ENCODE measurements at places on chromosomes 1 and 21.

DNA sequence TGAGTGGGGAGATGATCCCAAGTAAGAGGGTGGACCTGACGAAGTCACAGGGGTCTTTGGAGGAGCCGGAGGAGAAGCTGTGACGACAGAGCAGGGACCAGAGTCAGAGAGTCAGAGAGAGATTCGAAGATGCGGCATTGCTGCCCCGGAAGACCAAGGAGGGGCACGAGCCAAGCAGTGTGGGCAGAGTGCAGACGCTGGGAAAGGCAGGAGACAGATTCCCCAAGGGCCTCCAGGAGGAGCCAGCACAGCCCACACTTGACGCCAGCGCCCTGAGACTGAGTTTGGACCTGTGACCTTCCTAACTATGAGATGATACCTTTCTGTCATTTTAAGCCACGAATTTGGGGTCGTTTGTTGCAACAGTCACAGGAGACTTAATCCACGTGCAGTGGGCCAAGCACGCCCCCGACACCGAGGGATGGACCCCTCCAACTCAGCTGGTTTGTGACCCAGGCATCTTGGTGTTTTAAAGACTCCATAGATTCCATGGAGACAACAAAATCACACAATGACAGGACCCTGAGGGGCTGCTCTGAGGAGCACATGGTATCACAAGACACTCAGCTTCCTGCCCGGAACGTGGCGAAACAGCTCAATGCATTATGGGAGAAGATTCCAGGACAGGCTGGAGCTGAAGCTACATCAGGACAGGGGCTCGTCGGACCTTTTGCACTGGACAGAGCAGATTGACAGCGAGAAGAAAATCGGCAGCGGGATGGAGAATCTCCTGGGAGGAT, 11.0 kb upstream of the TFF1 start:
- DNase-seq, result no peak

GRCh38 chr1:107771377-107771776, 193.6 kb downstream of the VAV3 start:
- peak; percentile 32 for DNase-seq

- DNase-seq, result no peak
These were observed 260.3 kb upstream of the PLD5 start for GRCh38 chr1:242784807-242785206.

- DNase-seq, result no peak
These were observed 116.2 kb upstream of the USP24 start for GRCh38 chr1:55331351-55331750.

DNA sequence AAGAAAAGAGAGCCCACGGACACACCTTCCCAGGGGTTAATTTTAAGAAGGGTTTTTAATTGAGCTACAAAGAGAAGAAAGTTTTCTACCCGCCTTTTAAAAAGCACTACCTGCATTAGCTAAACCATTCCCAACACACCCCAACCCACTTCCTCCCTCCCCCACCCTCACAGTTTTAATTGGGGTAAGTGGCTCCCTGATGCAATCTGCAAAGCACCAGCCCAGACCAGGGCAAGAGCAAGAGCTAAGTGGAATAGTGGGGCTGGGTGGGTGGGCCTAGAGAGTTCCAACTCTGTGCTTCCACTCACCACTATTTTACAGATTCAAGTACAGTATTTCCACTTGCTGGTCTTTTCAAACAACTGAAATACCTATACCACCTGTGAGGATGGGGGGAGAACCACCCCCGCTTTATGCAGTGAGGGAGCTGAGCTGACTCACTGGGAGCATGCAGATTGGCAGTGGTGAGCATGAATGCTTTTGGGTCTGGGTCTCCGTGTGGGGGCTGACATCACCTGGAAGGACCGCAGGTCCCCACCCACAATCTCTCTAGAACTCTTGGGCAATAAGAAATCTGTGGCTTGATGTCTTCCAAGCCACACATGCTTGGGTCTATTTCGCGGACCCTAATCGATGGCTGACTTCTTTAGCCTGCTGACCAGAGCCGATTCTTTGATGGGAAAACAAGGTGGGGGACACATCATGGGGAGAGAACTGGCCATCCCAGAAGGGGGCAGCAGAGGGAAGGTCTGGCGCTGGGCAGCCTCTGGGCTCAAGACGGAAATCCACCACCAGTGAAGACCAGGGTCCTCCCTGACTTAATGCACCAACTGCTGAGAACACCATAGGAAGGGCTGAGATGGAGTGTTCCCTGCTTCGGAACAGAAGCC, 95.5 kb downstream of the SSBP3 start:
- peak; percentile 69 for DNase-seq

DNA sequence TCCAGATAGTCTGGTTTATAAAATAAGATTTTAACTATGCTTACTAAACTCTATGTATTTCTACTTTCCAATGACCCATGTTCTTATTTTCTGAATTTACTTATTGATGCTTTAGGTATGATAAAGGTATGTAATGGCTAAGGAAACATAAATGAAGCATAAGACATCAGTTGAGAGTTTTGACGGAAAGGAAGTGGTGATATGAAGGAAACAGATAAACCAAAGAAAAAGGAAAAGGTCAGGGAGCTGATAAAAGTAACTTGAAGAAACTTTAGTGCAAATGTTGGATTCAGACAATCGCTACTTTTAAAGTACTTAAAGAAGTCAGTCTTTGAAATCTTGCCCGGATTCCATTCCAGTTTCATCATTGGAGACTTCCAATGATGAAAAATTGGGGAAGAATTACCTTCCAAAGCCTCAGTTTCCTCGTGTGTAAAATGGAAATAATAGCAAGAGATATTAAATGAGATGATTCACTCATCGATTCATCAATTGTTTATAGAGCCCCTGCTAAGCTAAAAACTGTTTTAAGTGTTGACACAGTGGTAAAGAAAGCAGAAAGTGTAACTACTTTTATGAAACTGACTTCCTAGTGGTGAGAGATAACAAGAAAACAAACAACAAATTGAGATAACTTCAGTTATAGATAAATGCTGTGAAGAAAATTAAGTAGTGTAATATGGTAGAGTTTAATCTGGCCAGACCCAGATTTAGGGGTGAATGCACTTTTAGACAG, 10.6 kb downstream of the PTPRC start:
- no peak for DNase-seq

GRCh38 chr1:38476850-38477178, 382.8 kb downstream of the RRAGC start:
- no peak for DNase-seq

DNA sequence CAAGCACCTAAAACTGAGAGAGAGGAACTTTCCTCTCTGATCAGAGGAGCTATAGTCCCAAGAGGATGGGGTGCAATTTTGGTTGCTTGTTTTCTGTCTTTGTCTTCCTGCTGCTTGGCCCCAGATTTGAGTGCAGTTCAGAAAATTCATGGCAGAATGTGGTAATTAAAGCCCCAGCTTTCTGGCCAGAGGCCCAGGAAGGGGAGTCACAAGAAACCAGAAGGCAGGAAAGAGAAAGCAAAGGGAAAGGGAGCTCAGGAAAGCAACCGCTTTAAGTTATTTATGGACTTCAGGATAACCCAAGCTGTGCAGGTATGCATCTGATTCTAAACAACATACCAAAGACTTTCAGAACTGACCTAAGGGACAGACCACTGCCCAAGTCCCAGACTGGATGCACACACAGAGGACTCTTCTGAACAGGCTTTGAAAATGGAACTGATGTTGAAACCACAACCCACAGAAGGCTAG, 88.8 kb downstream of the ST3GAL3 start:
- no peak for DNase-seq

DNA sequence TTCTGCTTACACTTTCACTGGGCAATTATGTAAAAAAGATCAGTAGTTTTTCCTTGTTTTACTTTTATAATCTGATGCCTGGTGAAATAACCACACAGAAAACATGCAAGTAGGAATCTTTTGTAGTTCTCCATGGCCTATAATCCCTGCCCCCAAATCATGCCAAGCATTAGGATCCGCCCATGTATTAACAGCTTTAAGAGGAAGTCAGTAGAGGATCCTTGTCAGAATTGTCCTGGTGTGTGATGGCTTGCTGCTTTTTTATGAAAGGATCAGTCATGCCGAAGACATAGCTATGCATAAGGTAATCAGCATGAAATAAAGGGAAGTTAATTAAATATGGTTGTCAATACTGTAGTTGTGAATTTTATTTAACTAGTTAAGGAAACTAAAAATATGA, 20.0 kb downstream of the ADGRL2 start:
- no peak for DNase-seq

GRCh38 chr1:81113688-81114087, 687.0 kb upstream of the ADGRL2 start:
- DNase-seq, result no peak

- DNase-seq, result no peak
These were observed 13.0 kb downstream of the TFF3 start for GRCh38 chr21:42302076-42302650.

GRCh38 chr1:71224741-71225377, 144.0 kb upstream of the ZRANB2 start:
- no peak for DNase-seq

DNA sequence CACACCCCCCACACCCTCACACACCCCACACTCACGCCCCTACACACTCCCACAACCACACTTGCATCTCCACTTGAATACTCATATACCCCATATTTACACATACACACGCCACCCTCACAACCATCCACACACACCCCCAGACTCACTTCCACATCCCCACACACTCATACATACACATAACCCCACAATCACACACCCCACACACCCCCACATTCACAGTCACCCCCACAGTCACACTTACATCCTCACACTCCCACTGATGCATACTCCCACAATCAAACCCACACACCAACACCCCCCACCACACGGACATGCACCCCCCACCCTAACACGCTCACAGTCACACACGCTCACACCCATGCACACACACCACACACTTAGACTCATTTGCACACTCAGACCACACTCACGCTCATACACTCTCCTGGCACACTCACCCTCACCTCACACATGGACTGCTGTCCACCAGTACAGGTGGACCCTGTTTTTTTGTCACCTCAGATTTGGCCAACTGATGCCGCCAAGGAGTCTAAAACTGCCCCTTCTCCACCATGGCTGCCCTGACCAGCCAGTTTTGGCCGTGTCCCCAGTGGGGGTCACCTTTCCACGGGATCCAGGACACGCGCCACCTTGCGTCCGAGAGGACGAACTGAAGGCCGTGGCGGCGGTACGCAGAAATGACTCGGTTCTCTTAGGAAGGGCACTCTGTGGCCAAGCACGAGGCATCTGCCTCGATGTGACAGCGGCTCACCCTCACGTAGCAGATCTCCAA, 45.3 kb upstream of the EDN2 start:
- no peak for DNase-seq

DNA sequence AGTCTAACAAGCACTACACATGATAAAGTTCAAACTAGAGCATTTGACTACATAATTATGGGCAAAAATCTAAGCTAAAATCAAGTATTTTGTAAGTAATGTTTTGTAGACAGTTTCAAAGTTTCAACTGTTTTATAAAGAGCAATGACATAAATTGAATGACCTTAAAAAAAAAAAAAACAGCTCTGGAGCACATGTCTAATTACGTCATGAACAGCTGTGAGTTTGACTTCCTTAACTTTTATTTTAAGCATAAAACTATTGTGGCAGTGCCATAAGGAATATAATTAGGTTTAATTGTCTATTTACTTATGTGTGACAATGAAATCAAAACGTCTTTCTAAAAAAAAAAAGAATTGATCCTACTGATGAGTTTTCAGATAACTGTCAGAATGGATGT, 272.5 kb upstream of the LRRC7 start:
- no peak for DNase-seq

GRCh38 chr1:89855413-89856123, 34.7 kb downstream of the LRRC8D start:
- DNase-seq, result no peak

DNA sequence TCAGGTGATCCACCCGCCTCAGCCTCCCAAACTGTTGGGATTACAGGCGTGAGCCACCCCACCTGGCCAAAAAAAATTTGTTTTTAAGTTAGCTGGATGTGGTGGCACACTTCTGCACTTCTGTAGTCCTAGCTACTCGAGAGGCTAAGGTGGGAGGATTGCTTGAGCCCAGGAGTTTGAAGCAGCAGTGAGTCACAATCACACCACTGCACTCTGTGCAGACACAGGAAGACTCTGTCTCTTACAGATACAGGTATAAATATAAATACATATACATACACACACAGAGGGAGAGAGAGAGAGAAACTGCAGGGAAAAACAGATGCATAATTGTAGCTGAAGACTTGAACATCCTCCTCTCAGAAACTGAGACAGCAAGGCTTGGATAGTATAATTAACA, 34.8 kb upstream of the EPS15 start:
- DNase-seq, result no peak

- DNase-seq, result no peak
These were observed 505 bp downstream of the LMOD1 start for GRCh38 chr1:201945863-201946223.

DNA sequence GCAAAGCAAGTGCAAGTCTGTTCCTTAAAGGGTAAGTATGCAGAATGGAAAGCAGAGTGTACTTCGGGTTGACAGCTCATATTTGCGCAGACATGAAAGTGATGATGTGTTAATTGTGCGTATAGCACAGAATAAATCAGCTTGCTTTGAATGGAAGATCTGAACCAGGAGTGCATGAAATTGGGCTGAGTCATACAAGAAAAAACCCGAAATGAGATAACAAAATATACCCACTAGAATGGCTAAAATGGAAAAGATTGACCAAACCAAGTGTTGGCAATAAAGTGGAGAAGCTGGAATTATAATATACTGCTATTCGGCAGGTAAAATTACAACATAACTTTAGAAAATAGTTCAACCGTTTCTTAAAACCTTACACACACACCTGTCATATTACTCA, 28.5 kb downstream of the CR1L start:
- DNase-seq, result no peak

GRCh38 chr1:219281831-219282230, 108.2 kb downstream of the LYPLAL1 start:
- DNase-seq, result no peak

- DNase-seq, result peak; percentile 87
These were observed at the start of gene FHAD1 for GRCh38 chr1:15246960-15247614. TSS of gene FHAD1 (plus strand) at chr1:15247223. CDS start at chr1:15251785, 4,562 bp downstream.

- DNase-seq, result no peak
These were observed 6.5 kb downstream of the INSRR start for GRCh38 chr1:156852418-156852874.

DNA sequence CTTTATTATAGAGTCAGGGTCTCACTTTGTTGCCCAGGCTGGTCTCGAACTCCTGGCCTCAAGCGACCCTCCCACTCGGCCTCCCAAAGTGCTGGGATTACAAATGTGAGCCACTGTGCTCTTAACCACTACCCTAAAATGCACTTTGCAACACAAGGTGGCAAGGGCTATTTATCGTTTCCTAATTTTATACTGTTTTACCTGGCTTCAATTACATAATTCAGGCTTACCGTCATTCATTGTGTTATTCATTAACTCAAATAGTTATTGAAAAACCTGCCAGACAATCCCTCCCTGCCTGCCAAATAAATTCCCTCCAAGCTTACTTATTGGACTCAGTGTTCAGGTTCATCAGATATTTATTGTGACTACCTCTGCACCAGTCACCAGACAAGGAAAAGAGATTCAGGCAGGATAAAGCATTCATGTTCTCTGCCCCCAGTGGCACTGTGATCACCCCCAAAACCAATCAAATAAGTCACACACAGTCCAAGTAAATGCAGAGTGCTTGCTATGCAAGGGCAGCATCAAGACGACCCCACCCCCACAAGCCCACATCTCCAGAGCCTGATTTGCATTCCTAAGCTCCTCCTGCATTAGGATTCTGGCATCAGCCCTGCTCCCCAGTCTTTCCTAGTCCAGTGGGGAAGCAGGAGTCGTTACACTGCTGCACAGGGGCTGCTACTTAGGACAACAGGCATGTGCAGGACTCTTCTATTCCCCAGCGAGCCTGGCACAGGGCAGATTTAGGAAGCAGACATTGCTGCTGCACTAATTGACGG, 8.1 kb downstream of the PAQR7 start:
- no peak for DNase-seq

- peak; percentile 93 for DNase-seq
These were observed at the start of gene TMEM51 for GRCh38 chr1:15153184-15153841. TSS of gene TMEM51 (plus strand) at chr1:15153747. CDS start at chr1:15215088, 61,341 bp downstream.

Measured in hepatocyte (in vitro differentiated cells).